ENCODE measurements at places on chromosomes 2 and 18.

GRCh38 chr2:98547092-98547790 lies 61.1 kb downstream of the COA5 start:
- DNase-seq: no peak

DNA sequence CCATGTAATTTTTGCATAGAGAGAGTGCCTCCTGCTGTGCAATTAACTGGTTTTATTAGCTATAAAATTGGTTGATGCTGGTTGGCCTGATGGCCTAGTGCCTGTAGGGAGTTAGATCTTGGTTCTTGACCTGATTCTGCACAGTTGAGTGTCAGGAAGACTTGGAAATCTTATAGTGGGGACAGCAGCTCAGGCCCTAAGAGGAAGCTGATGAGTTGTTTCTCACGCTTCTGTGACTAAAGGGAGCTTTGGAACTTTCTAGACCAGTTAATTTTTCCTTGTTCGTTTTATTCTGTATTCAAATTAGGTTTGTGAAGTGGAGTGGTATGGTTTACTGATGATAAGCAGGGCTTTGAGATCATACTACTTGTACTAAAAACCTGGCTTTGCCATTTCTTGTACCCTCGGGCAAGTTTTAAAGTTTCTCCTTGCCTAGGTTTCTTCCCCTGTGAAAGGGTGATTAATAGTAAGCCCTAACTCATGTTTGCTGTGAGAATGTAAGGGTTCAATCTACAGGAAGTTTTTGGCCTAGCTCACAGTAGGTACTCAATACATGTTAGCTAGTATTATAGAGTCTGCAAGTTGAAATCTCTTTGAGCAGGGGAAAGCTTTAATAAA lies 82.1 kb downstream of the MAP3K20 start:
- no peak for DNase-seq

- DNase-seq: no peak
These were observed 5.2 kb upstream of the TPO start for GRCh38 chr2:1407950-1408675.

DNA sequence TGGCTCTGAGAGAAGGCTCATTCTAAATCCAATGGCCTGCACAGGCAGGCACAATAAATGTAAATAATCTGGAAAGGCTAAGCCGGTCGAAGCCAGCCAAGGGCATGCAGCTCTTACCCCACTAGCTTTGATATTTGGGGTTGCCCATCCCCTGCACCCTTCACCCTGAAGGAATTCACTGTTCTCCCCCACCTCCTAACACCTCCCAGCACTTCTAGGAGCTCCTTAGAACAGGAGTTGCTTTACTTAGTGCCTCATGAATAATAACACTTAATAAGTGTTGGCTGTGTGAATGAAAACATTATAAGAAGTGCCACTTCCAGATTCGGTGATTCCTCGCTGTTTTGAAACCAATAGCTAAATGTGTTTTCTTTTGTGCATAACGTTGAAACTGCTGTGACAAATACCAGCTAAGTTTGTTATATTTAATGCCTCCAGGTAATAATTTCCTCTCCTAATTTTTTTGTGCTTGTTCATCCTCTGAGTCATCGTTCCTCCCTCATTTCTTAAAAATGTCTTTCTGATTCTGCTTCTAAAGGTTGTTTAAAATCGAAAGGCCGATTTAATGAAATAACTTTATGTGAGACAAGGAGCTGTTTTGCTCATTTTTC lies 458.8 kb downstream of the METTL4 start:
- no peak for DNase-seq

GRCh38 chr18:36633961-36634412 lies 194.8 kb downstream of the TPGS2 start:
- no peak for DNase-seq

DNA sequence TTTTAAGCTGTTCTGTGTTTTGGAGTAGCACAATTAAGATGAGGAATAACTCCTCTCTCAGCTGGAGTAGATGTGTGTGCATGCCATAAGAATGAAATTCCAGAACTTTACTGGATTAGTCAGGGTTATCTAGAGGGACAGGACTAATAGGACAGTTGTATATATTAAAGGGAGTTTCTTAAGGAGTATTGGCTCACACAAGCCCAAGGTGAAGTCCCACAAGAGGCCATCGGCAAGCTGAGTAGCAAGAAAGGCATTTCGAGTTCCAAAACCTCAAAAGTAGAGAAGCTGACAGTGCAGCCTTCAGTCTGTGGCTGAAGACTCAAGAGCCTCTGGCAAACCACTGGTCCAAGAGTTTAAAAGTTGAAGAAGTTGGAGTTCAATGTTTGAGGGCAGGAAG lies 113.7 kb downstream of the RIT2 start:
- DNase-seq: no peak

DNA sequence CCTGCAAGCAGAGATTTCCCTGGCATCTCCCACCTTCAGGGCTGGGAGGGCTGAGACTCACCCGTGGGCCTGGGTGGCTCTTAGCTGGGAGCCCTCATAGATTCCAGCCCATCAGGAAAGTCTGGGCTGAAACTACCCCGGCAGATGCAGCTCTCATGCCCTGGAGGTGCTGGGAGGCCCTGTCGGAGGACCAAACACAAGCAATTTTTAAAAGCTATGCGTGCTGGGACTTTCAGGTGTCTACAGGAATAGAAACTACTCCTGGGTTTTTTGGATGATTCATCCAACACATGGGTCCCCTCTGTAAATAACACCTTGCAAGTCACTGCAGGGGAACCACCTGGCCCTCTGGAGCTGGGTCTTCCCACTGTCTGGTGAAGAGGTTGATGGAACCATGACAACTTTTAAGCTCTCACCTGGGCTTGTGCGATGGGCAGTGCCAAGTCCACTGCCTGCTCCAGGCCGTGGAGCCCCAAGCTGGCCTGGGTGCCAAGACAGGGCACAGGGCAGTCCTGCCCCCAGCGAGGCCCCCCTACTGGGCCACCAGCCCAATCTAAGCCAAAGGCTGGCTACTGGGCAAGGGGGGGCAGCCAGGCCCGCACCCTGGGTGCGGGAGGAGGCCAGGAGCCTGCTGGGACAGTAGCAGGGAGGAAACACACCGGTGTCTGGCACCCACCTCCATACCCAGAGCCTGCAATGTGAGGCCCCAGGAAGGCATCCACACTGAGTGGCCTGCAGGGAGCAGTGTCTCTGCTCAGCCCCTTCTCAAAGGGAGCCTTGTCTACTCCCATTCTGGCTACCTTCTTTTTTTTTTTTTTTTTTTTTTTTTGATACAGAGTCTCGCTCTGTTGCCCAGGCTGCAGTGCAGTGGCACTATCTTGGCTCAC lies 1.1 kb upstream of the GPR55 start:
- DNase-seq: peak; percentile 20

DNA sequence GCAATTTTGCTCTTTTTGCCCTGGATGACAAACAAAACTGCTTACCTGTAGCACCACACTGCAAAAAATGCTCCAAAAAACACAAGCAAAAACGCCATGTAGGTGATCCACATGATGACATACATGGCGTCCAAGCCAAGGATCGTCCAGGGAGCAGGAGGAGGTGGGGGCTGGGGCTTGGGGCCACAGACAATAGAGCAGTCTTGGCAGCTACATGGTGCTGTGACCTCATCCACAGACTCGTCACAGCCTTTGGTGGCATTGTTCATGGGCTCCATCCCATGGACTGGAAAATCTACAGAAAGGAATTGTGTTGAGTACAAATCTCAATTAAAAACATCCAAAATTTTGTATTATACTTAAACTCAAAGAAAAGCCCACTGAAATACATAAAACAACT lies 26.1 kb downstream of the NPC1 start:
- no peak for DNase-seq

DNA sequence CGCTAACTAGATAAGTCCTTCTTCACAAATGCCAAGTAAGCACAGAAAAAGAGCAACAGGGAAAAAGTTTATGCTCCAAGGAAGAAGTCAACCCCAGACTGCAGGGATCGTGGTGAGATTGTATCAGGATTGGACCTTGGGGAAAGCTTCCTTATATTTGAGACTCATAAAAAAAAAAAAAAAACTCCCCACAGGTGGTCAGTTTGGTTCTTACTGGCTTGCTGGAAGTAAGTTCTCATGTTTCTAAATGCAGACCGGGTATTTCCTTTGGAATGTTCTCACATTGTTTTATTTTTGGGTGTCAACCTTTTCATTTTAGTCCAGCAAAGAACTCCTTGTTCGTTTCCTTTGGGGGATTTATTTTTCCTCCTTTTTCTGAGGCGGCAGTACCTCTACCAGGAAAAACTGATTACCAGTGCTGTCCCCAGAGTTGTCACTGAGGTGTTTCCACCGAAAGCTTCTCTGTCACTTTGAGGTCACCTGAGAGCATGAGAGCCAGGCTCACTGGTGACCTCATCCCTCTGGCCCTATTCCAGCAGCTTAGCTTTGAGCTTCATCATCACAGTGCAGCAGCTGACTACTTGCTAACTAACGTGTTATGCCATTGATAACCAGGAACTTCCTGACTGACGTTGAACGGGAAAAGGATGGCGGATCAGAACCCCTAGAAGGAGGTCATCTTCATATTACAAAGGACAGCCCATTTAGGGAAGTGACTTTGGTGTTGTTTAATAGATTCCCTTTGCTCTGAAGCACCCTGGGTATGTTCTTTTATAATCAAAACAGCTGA lies 16.8 kb upstream of the ATP8B1 start:
- no peak for DNase-seq

DNA sequence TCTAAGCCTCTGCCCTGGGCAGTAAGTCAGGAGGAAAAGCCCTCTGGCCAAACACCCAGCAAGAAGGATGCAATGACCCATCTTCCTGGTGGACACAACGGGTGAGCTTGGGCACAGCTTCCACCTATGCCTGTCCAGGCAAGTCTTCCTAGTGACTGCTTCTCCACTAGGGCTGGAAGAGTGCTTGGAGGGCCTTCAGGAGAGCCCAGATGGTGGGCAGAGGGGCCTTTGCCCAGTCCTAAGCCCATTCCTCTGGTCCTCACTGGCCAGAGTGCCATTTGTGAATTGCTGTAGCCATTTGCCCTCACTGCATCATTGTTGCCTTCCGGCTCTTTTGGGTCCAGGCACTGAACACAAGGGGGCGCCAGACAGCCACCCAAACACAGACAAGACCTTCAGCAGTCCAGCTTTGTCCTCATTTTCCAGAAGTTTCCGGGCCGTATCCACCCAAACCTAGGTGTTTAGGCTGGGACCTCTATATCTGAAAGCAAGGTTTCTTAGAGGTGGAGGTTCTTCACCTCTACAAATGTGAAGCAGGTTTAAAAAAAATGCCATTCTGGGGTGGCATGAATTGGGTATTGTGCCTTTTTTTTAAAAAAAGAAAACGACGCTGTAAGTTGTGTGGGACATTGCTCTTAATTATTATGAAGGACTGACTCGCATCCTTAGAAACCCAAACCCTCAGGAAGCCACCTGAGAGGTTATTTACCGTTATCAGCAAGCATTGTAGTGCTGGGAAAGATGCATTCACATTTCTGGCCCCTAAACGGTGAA lies 29.5 kb downstream of the PAX8 start:
- DNase-seq: peak; percentile 70

- DNase-seq: no peak
These were observed 90.7 kb upstream of the TFPI start for GRCh38 chr2:187644981-187645380.

DNA sequence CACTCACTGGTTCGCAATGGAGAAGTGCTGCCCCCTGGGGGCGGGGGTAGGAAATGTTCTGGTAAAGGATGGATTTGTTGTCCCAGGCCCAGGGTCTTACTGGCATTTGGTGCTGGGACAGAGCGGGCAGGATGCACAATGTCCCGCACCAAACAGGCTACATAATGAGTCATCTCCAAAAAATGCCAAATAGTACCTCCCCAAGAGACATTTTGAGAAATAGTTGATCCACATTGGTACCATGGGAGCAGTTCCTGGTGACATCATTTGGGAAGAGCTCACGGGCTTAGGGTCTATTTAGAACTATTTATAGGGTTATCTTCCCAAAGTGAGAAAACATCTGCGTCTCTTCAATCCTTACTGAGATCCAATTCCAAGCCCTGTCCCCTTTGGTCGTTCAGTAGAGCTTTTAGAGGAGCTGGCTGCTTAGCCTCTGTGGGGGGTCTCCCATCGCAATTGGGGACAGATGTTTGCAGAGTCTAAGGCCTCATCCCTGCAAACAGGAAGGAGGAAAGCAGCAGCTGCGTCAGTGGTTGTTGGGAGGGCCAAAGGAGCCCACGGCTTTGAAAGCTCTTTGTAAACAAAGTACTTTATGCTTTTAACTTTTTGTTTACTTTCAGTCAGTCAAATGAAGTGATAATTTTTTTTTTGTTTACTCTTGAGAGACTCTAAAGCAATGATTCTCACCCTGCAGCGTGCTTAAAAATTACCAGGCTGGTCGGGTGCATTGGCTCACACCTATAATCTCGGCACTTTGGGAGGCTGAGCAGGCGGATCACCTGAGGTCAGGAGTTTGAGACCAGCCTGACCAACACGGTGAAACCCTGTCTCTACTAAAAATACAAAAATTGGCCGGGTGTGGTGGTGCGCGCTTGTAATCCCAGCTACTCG lies 49.3 kb downstream of the GREB1 start:
- peak; percentile 82 for DNase-seq

DNA sequence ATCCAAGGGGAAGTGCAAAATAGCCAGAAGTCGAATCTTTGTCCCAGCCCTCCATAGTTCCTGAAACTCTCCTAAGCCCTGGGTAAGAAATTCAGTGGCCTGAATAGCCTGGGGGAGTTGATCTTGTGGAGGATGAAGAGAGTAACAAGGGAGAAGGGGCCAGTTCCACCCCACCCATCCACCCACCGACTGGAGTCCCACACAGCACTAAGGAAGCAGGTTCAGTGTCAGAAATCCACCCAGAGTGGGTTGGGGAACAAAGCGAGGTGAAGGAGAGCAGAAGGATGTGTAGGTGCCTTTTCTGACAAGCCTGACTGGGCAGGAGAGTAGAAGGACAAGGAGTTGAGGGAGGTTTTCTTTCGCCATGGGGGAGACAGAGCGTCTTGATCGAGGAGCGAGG lies 136.8 kb downstream of the SMAD2 start:
- DNase-seq: no peak

GRCh38 chr2:48434101-48434500 lies 95.9 kb upstream of the STON1 start:
- DNase-seq: no peak

DNA sequence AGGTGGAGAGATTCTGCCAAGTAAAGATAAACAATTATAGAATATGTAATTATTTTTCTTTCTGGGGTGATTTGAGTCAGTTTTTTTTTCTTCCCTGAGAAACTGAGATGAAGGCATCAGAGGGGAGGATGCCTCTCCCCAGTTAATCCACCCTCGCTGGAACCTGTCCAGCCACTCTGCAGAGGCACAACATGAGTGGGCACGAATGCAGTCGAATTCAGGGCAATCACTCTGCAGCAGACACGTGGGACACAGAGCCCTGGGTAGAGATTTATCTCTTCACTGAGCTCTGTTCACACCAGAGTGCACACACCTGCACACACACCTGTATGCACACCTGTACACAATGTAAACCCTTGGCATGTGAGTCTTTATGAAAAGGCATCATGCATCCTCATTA lies 154.2 kb downstream of the DCDC2C start:
- no peak for DNase-seq

GRCh38 chr2:9235147-9236044 lies 28.8 kb downstream of the ASAP2 start:
- no peak for DNase-seq

GRCh38 chr2:237198164-237198855 lies 112.6 kb downstream of the COPS8 start:
- no peak for DNase-seq

Measured in NAMALWA (cell line).